ENCODE measurements at places on chromosomes 16 and 17. TPM values are rescaled to one million over a fixed set of nuclear protein-coding genes. Genes with fewer than 3 reads are reported as not detected.

NPIPB2 gene
- total RNA-seq, result 23.9 TPM

MYH10 gene
- total RNA-seq, result 46.2 TPM

NPTX1 gene
- total RNA-seq, result 0.29 TPM

GRCh38 chr16:58236831-58237230 lies 38.9 kb upstream of the CSNK2A2 start:
- DNase-seq, result no peak

- DNase-seq, result no peak
Measured at GRCh38 chr16:87457061-87457611, 35.7 kb downstream of the ZCCHC14 start.

- no peak for DNase-seq
Measured at GRCh38 chr16:4663777-4664465, 29.4 kb upstream of the NUDT16L1 start.

Data from breast epithelium (tissue), 4 donors.